Stomach (tissue), 19 donors: ENCODE measurements at places on chromosomes 12 and 14. TPM values are rescaled to one million over a fixed set of nuclear protein-coding genes. Genes with fewer than 3 reads are reported as not detected.
A peak's percentile ranks its signal among the peaks of the same experiment; 100 is the strongest.

Gene RFLNA
- 100 TPM for total RNA-seq

Gene GPX2
- total RNA-seq: 298 TPM

- H3K4me3 ChIP-seq: no peak overlapping the region
- H3K27me3 ChIP-seq: no peaks in the 10 kb centered on the region
- H3K36me3 ChIP-seq: no peaks in the 10 kb centered on the region
- peaks cover 4% of the 10 kb centered on the region for H3K4me1 ChIP-seq
- H3K27ac ChIP-seq: no peak overlapping the region
Measured at GRCh38 chr14:104393898-104394381, 185.6 kb upstream of the C14orf180 start.

DNA sequence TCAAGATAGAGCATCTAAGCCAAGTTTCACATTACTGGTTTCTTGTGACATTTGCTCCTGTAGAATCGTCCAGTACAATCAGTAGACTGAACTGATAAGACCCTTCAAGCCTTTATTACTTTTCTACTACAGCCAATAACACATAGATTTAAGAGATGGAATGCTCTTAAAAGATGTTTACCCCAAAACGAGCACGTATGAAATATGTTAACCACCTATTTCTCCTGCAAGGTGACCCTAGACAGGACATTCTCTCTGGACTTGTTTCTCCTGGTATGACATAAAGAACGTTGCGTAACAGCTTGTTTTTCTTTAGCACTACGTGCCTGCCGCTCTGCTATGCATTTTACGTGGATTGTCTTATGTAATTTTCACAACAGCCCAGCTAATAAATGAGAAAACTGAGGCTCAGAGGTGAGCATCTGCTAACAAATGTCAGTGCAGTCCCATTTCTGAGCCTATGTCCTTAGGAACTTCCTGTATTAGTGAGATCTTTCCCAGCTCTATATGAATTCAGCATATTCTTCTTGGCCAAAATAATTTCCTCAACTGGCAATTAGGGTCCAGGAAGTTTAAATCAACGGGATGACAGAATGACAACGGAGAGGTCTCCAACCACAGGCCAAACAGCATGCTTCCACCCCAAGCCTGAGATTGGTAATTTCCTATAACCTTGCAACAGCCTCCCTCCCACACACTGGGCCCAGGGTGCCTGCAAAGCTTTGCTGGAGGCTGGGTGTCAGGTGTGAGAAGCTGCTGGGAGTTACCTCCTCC, 3.7 kb downstream of the NFKBIA start:
- H3K4me1 ChIP-seq: peaks cover 60% of the 10 kb centered on the region
- peak overlapping the region; percentile 100 for H3K27ac ChIP-seq
- no peaks in the 10 kb centered on the region for H3K27me3 ChIP-seq
- H3K36me3 ChIP-seq: peaks cover 48% of the 10 kb centered on the region

Gene ANKRD9
- total RNA-seq: 11.2 TPM
